ENCODE measurements at places on chromosomes 4 and X. TPM values are rescaled to one million over a fixed set of nuclear protein-coding genes. Genes with fewer than 3 reads are reported as not detected.

GRCh38 chrX:102669526-102669925 is 18.2 kb downstream of the GPRASP1 start:
- H3K27me3 ChIP-seq: no peaks in the 10 kb centered on the region
- no peak overlapping the region for H3K27ac ChIP-seq
- no peak for DNase-seq

GRCh38 chr4:109359040-109359646 is 56.7 kb upstream of the COL25A1 start:
- no peaks in the 10 kb centered on the region for H3K36me3 ChIP-seq
- no peak overlapping the region for H3K27ac ChIP-seq
- H3K27me3 ChIP-seq: no peaks in the 10 kb centered on the region
- no peak overlapping the region for H3K4me3 ChIP-seq
- no peaks in the 10 kb centered on the region for H3K4me1 ChIP-seq

DNA sequence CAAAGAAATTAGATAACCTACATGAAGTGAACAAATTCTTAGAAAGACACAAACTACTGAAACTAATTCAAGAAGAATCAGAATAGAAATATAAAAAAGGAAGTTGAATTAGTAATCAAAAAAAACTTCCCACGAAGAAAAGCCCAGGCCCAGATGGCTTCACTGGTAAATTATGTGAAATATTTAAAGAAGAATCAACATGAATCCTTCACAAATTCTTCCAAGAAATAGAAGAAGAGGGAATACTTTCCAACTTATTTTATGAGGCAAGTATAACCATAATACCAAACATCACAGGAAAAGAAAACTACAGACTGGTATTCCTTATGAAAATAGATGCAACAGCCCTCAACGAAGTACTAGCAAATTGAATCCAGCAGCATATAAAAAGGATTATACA is 30.7 kb downstream of the MOSPD2 start:
- no peak overlapping the region for H3K4me3 ChIP-seq
- H3K27me3 ChIP-seq: no peaks in the 10 kb centered on the region
- H3K4me1 ChIP-seq: peaks cover 12% of the 10 kb centered on the region

GRCh38 chr4:168496834-168497233 is at the start of gene PALLD:
Gene PALLD, plus strand, starts transcription at chr4:168497052.
- DNase-seq: no peak
- H3K4me1 ChIP-seq: no peaks in the 10 kb centered on the region
- H3K4me3 ChIP-seq: no peak within 1 kb of the TSS
- no peaks in the 10 kb centered on the region for H3K36me3 ChIP-seq

DNA sequence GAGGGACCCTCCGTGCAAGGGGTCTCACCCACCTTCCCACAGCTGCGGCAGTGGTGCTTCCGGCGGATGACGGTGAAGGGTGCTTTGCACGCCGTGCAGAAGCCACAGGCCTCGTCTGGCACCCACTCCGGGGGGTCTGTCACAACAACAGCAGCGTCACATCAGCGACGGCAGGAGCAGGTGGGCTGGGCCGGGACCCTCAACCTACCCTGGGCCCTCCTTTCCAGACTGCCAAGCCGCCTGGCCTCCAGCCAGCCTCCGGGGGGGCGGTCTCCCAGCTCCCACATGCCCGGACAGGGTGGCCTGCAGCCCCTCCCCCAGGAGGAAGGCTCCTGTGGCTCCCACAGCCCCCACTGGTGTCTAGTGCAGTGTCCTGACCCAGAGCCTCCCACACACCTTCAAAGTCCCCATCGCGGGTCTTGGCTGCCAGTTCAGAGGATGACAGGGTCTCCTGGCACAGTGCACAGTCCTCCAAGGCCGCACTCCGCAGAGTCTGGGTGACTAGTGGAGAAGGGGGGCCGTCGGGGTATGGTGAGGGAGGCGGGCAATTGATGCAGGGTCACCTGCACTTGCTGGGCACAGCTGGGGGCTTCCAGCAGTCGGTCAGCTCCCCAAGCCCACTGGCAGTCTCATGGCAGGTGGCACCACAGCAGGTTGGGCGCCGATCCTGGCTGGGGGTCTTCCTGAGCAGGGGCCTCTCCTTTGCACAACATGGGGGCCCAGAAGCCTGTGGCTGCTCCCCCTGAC is 9.5 kb upstream of the MXD4 start:
- no peak overlapping the region for H3K4me3 ChIP-seq
- DNase-seq: no peak
- H3K27ac ChIP-seq: no peak overlapping the region
- no peaks in the 10 kb centered on the region for H3K4me1 ChIP-seq

- H3K36me3 ChIP-seq: no peaks in the 10 kb centered on the region
- no peaks in the 10 kb centered on the region for H3K4me1 ChIP-seq
- H3K27ac ChIP-seq: no peak overlapping the region
- no peak overlapping the region for H3K4me3 ChIP-seq
Measured at GRCh38 chr4:32551943-32552342, 1831.8 kb downstream of the PCDH7 start.

GRCh38 chr4:92501456-92501855 is 197.7 kb downstream of the GRID2 start:
- no peak overlapping the region for H3K4me3 ChIP-seq
- no peaks in the 10 kb centered on the region for H3K36me3 ChIP-seq
- H3K4me1 ChIP-seq: no peaks in the 10 kb centered on the region
- H3K27ac ChIP-seq: no peak overlapping the region
- DNase-seq: no peak

Gene USP38
- 31.3 TPM for total RNA-seq

GRCh38 chr4:158201876-158202275 is 8.4 kb upstream of the TMEM144 start:
- no peak overlapping the region for H3K4me3 ChIP-seq
- no peaks in the 10 kb centered on the region for H3K27me3 ChIP-seq
- H3K4me1 ChIP-seq: no peaks in the 10 kb centered on the region

Gene PPM1K
- 134 TPM for total RNA-seq

GRCh38 chr4:8516061-8516573 is 64.1 kb upstream of the GPR78 start:
- H3K36me3 ChIP-seq: no peaks in the 10 kb centered on the region
- no peaks in the 10 kb centered on the region for H3K27me3 ChIP-seq
- no peak overlapping the region for H3K4me3 ChIP-seq
- H3K4me1 ChIP-seq: no peaks in the 10 kb centered on the region

DNA sequence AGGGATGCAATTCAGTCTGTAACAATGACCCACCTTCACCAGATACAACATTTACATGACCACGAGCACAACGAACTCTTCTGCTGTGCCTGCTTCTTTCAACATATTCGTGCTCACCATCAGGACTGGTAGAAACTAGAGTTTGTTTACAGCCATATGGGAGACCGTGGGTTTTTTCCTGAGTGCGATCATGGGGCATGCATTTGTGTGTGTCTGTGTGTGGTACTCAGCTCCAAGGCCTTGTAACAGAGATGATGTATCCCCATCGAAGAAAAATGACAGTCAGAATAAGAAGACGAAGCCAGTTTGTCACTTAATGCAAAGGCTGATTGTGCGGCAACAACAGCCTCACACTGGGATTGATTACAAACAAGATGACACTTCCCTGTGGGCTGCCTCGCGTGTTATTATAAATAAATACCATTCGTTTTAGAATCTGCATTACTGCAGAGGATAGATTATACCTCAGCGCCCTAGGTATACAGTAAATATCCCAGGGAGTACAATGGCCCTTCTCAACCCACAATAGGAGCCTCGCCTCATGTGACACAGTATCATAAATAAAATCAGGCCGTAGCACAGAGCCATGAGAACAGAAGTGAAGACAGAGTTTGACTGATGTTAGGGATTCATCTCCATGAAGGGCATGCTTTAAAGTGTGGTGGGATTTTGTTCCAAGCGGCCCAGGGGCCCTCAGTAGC is 97.3 kb upstream of the NOCT start:
- H3K4me1 ChIP-seq: no peaks in the 10 kb centered on the region
- H3K4me3 ChIP-seq: no peak overlapping the region
- no peaks in the 10 kb centered on the region for H3K27me3 ChIP-seq
- DNase-seq: no peak
- H3K27ac ChIP-seq: no peak overlapping the region

DNA sequence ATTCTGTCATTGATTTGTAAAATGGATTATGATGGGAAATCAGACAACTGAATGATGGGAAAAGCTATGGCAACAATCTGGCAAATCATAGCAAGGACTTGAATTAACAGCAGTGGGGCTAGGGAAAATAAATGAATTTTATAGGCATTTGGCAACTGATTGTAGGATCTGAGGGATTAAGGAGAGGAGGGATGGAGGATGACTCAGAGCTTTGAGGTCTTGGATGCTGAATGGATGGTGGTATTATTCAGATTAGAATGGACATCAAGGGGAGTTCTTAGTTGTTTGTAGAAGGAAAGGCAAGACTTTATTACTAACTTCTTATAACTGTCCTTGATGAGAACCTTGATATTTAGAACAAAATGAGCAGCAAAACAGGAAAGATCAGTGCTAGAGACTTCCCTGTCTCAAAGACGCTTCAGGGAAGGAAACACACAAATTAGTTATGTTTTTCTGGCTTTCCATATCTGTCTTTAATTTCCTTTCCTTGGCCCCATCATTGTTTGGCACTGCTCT is 51.4 kb upstream of the HHIP start:
- H3K4me3 ChIP-seq: no peak overlapping the region
- no peak for DNase-seq
- no peaks in the 10 kb centered on the region for H3K27me3 ChIP-seq
- H3K27ac ChIP-seq: no peak overlapping the region
- H3K4me1 ChIP-seq: no peaks in the 10 kb centered on the region

DNA sequence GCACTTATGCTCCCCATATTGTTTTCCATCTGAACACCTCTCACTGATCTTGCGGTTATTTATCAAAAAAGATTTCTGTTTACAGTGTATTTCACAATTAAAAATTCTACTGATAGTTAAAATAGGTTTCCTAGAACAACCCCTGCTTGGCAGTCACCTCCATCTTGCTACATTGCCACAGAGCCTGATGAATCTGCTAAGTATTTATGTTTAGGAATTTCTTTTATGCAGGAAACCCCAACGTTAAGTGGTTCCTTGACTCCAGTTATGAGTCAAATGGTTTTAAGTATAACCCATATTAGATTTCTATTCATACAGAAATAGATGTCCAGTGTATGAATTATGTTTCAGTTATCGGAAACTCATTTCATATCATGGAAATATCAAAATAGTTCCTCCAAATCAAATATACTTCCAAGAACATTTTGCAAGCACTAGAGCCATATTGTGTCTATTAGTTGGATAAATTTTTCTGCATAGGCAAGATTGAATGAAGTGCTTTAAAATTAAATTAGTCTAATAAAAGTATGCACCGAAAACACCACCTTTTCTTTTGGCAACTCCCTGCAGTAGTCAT is 20.6 kb downstream of the GALNT7 start:
- H3K27me3 ChIP-seq: no peaks in the 10 kb centered on the region
- no peak for DNase-seq
- H3K4me3 ChIP-seq: no peak overlapping the region

DNA sequence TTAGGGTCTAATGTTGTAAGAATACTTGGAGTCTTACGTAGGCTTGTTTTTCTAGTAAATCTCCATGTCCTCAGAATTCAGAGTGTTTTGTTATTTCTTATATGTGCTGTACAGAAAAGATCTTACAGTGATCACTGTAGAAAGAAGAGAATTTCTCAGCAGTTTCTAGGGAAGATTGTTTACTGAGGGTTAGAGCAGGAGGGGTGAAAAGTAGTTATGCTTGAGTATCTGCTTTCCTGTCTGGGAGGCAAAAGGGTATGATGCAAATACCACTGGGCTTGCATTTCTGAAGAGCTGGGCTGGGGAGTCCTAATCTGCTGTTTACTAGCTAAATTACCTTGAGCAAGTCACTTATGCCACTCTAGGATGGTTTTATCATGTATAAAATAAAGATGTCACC is 78.2 kb downstream of the BEND4 start:
- DNase-seq: no peak
- no peak overlapping the region for H3K27ac ChIP-seq
- H3K27me3 ChIP-seq: no peaks in the 10 kb centered on the region
- H3K36me3 ChIP-seq: peaks cover 27% of the 10 kb centered on the region

- no peaks in the 10 kb centered on the region for H3K27me3 ChIP-seq
- H3K36me3 ChIP-seq: no peaks in the 10 kb centered on the region
- H3K4me1 ChIP-seq: no peaks in the 10 kb centered on the region
- no peak overlapping the region for H3K4me3 ChIP-seq
- DNase-seq: no peak
Measured at GRCh38 chrX:24985120-24985519, 30.6 kb downstream of the ARX start.

DNA sequence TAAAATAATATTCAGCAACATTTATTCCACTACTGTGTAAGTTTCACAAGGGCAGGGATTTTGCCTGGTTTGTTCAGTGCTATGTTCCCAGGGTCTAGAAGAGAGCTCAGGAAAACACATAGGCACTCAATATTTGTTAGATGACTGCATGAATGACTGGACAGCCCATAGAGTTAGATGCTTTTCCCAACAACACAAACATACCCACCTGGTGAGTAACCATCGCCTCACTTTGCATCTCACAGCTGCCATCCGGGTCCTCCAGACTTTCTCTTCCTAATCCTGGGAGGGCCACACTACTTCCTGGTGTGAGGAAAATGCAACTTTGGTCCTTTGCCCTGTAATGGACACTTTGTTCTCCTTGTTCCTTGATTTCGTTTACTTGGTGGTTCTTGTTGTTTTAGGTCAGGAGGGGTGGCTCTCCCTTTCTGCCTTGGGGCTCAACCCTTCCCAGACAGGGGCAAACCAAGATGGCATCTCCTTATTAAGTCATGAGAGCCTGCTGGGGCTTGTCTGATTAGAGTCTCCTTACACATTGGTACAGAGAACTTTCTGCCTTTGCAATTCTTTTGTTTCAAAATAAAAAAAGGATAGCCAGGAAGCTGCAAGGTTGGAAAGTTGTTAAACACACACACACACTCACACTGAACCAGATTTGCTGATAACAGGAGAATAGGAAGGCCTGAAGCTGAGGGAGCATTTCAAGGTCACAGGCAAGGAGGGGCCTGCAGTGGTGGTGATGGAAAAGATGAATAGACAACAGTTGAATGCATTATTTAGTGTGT is 190.6 kb downstream of the MID1IP1 start:
- no peaks in the 10 kb centered on the region for H3K4me1 ChIP-seq
- H3K4me3 ChIP-seq: no peak overlapping the region
- no peaks in the 10 kb centered on the region for H3K27me3 ChIP-seq
- DNase-seq: no peak
- no peak overlapping the region for H3K27ac ChIP-seq

Gene DCAF8L2
- not detected for total RNA-seq

Gene CXCL9
- total RNA-seq: not detected

GRCh38 chr4:181810711-181811110 is 432.5 kb upstream of the TENM3 start:
- no peaks in the 10 kb centered on the region for H3K4me1 ChIP-seq
- no peaks in the 10 kb centered on the region for H3K27me3 ChIP-seq
- no peak overlapping the region for H3K27ac ChIP-seq
- no peak overlapping the region for H3K4me3 ChIP-seq
- DNase-seq: no peak

Gene EFHC2
- total RNA-seq: not detected
